ENCODE measurements at places on chromosomes 3 and 15.

GRCh38 chr3:178381971-178382448, 154.2 kb upstream of the KCNMB2 start:
- no peak for DNase-seq

DNA sequence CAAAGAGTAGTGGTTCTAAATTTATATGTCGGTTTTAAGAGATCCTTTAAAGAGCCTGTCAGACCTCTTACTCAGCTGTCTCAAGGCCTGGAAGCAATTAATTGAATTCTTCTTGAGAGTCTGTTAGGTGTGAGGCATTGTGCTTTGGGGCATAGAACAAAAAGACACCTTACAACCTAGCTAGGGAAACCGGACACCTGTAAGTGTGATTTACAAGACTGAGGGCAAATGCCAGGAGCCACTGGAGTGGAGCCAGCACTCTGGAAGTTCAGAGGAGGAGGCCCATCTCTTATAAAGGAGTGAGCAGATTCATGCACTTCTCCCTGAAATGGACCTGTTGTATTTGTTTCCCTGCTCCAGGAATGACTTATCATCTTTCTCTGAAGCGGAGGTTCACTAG, 97.7 kb upstream of the NUDT16 start:
- no peak for DNase-seq

DNA sequence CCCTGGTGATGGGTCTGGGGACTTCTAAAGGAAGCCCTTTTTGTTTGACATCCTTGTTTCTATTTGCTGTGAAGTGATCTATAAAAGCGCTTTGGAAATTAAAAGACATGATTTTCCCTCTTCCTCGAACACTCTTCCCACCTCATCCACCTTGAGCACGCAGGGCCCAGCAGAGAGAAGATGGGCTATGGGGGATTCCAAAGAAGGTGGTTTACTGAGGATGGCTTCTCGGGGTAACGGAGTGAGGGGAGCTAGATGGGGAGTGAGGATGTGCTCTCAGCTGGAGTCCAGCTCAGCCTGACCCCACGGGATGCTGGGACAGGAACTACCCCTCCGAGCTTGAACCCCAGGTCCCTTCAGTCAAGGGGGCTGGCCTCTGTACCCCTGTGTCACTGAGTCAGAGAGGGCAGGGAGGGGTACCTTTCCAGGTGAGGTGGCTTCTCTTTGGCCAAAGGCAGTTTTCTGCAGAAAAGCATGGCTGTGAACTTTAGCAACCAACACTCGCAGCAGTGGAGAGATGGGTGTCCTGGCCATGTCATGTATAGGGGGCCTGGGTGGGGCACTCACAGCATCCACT, 180.7 kb upstream of the SMAD3 start:
- DNase-seq: no peak

DNA sequence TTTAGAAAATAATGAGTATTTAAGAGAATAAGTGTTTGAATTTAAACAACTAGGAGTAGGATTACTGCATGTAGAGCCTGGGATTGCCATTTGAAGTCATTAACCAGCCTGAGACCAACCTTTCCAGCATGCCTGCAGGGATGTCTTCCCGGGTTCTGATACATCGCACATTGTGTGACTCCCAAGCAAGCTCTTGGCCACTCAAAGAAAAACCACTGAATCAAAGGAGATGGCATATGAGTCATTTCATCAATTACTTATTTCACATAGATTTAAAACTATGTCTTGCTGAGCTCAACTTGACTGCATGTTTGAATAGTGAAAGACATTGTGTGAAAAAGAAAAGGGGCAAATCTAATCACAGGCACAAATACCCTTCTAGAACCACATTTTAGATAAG, 15.0 kb upstream of the THBS1 start:
- DNase-seq: no peak

- DNase-seq: no peak
These were observed 47.3 kb upstream of the IL12A start for GRCh38 chr3:159941038-159942000.

- no peak for DNase-seq
These were observed 109.4 kb downstream of the FILIP1L start for GRCh38 chr3:100004931-100005330.

- DNase-seq: no peak
These were observed 286.9 kb downstream of the XXYLT1 start for GRCh38 chr3:194984066-194984465.

GRCh38 chr3:152350139-152350538, 81.4 kb downstream of the MBNL1 start:
- DNase-seq: no peak
